Hippocampal formation (tissue), 2 donors: ENCODE measurements at places on chromosomes 11 and 22.

- no peak for DNase-seq
Observed at GRCh38 chr11:96470521-96470920, 80.7 kb downstream of the JRKL start.

- DNase-seq = peak; percentile 58
Observed at GRCh38 chr22:45225732-45226502, 14.8 kb downstream of the KIAA0930 start.

DNA sequence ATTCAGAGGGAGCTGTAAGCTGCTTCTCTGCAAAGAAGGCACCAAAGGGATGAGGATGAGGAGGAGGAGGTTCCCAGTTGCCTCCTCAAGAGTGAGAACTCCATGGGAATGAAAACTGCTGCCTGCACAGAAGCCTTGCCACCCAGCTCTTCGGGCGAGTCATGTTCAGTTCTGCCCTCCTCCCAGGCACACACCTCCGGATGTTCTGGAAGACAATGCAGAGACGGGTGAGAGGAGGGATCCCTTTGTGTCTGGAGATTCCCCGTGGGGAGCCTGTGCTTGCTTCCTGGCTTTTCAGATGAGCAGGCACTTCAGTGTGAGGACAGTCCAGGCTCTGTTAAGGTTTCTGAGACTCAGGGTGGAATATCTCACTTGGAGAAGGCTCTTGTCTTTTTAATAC, 295.6 kb downstream of the DDX10 start:
- no peak for DNase-seq

GRCh38 chr11:133362916-133363315, 169.4 kb downstream of the OPCML start:
- no peak for DNase-seq

DNA sequence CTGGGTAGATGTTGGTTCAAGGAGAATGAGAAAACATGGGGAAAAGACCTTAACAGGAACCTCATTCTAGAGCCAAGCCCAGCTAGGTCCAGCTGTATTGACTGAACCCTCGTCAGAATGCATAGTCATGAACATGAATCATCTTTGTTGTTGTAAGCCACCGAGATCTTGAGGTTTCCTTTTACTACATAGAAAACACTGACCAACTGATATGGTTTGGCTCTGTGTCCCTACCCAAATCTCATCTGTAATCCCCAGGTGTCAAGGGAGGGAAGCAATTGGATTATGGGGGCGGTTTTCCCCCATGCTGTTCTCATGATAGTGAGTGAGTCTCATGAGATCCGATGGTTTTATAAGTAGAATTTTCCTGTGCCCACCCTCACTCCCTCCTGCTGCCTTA, 19.4 kb upstream of the PHOX2A start:
- no peak for DNase-seq

- peak; percentile 44 for DNase-seq
Observed at GRCh38 chr11:117796872-117797529, at the start of gene DSCAML1. TSS of gene DSCAML1 (minus strand) at chr11:117797216. CDS start at chr11:117797079, 137 bp downstream.

DNA sequence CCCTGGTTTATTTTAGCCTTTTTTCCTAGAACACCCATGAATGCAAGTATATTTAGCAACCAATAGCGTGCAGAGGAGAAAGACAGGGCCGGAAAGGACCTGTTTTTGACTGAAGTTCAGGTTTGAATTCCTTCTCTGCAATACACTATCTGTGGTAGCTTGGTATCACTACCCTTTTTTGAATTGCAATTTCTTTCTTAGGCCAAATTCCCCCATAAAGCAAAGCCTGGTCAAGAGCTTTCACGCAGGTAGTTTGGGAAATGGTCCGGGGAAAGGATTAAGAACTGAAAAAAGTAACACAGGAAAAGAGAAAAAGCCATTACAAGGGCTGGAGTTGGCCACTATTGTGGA, 38.8 kb upstream of the PAMR1 start:
- no peak for DNase-seq

- DNase-seq = no peak
Observed at GRCh38 chr22:29470159-29470855, 9.7 kb upstream of the NEFH start.

DNA sequence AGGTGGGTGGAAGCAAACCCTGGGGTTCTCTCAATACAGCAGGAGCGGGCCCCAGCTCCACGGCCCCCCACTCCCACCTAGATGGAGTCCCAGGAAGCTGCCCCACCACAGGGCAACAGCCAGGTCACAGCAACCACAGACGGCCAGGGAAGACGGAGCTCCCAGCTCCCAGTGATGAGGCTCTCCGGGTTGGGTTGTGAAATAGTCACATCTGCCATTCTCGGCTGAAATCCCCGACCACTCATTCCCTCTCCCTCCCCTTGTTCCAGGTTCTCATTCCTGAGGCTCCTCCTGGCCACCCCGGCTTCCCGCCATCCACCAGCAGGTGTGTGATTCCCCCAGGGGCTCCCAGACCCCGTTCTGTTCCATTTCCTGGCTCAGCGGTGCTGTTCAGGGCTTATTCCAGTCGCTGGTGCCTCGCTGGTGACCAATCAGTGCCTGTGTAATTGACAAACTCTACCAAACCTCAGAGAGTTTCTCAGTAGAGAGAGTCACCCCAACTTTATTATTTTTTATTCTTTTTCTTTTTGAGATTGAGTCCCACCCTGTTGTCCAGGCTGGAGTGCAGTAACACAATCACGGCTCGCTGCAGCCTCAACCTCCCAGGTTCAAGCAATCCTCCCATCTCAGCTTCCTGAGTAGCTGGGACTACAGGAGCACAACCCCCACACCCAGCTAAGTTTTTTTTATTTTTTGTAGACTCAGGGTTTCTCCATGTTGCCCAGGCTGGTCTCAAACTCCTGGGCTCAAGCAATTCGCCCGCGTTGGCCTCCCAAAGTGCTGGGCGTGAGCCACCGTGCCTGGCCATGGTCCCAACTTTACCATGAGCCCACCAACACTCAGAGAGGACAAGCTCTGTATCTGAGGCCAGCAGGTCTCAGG, 63.2 kb downstream of the SHANK2 start:
- DNase-seq = no peak

DNA sequence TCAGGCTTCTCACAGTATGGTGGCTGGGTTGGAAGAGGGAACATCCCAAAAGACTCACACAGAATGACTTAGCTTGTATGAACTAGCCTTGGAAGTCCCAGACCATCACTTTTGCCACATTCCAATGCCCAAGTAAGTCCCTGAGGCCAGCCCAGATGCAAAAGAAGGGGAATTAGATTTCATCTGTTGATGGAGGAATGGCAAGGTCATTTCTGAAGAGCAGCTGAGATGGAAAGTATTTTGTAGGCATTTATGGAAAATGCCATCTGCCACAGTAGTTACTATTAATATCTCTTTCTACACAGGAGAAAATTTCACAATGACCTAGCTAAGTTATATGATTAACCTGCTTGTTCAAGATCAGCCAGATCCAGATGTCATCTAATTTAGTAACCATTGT, 58.8 kb downstream of the ENDOD1 start:
- DNase-seq = no peak

DNA sequence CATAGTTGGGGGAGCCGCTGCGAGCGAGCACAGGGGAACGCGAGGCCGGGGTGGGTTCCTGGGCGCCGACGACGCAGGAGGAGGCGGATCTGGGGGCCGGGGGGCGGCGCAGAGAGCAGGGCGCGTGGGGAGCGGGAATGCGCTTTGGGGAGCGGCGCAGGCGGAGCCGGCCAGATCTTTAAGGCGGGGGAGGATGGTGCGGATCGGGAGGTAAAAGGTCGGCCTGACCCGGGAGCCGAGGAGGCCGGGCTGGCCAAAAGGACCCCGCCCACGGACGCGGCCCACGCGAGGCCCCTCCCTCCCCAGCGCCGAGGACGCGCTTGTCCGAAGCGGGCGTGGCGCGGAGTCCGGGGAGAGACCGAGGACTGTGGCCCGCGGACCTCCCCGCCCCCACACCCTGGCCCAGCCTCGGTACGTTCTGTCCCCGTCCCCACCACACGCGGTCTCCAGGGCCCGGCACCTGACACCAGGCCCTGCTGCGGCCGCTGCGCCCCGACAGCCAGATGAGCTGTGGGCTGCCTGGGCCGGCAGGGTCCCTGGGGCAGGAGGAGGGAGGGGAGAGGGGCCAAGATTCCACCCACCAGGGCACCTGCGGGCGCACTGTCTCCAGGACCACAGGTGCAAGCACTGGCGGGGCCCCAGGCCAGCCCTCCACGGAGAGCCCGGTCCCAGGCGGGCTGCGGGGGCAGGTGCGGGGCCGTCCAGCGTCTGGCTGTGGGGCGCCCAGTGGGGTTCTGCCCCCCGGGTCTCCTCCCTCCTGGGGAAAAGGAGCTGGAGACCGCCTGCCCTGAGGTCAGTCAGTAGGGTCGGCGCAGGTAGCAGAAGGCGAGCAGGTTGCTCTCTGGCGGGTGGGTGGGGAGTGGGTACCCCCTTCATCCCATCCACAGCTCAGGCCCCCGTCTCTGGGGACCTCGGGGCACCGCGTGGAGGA, 10.9 kb downstream of the PIM3 start:
- no peak for DNase-seq

DNA sequence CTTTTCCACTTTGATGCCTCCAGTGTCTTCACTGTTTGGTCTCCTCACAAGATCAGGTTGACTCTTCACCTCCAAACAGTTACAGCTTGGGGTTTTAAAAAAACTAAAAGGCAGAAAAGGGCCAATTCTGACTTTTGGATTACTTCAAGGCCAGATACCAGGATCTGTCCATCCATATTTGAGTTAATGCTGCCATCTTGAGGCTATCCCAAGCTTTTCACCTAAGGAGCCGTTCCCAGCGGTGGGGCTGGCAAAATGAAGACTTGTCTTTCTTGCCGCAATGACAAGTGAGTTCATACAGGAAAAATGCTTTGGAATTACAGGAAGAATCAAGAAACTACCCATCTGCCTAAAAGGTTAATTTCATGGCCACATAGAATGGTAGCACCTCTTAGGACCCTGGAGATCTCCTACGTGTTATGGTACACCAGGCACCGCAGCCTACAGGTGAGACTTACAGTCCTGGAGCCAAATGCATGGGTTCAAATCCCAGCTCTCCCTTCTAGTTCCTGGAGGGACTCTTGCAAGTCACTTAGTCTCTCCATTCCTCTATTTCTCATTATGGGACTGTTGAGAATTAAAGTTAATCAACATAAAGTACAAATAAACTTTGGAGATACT, 6.0 kb upstream of the OR5B21 start:
- DNase-seq = peak; percentile 70

- no peak for DNase-seq
Observed at GRCh38 chr11:76560219-76560618, 110.3 kb downstream of the LRRC32 start.

DNA sequence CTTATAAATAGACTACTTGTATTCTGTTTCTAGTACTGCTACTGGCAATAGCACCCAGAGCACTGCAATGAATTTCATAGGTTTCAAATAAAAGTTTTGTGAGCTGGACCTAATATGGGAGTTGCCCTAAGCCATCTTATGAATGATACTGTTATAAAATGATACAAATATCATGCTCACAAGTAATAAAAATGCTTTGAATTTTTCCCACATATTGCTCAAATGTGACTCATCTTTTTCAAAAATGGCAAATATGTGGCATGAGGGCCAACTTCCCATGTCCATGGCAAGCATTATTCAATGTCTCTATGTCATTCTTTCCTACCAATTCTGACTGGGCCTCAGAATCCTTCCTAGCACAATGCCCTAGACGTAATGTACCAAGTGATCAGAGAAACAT, 137.6 kb downstream of the TRPC6 start:
- DNase-seq = no peak

- no peak for DNase-seq
Observed at GRCh38 chr22:46052331-46052771, 75.4 kb upstream of the WNT7B start.

GRCh38 chr22:41870786-41871185, 37.9 kb downstream of the SREBF2 start:
- DNase-seq = no peak

GRCh38 chr22:45271667-45272201, 13.0 kb upstream of the UPK3A start:
- DNase-seq = peak; percentile 30

DNA sequence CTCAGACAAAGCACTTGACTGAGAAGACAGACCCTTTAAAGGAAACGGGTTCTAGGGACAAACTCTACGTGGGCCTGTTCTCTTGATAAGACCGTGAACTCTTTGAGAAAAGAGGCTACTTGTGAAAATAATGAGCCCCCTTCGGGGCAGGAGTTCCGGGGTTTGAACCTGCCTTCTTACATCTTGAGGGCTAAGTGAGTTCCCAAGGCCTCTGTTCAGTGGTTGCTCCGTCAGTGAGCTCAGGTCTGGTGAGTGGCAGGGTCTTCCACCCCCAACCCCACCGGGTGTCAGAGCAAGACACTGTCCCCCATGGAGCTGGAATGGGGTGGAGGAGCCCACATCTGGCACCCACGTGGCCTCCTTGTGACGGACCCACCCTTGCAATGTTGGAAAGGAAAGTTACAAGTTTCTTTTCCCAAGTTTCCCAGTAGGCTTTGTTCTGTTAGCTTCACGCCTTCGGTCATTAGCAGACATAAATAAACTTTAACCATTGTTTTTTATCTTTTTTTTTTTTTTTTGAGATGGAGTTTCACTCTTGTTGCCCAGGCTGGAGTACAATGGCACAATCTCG, 6.3 kb upstream of the SAMM50 start:
- DNase-seq = no peak

- DNase-seq = no peak
Observed at GRCh38 chr11:119153049-119153818, 4.4 kb downstream of the ABCG4 start.
